ENCODE measurements at places on chromosomes 12 and 14.

GRCh38 chr14:31207287-31207754, 272 bp downstream of the HECTD1 start:
- no peak for DNase-seq

DNA sequence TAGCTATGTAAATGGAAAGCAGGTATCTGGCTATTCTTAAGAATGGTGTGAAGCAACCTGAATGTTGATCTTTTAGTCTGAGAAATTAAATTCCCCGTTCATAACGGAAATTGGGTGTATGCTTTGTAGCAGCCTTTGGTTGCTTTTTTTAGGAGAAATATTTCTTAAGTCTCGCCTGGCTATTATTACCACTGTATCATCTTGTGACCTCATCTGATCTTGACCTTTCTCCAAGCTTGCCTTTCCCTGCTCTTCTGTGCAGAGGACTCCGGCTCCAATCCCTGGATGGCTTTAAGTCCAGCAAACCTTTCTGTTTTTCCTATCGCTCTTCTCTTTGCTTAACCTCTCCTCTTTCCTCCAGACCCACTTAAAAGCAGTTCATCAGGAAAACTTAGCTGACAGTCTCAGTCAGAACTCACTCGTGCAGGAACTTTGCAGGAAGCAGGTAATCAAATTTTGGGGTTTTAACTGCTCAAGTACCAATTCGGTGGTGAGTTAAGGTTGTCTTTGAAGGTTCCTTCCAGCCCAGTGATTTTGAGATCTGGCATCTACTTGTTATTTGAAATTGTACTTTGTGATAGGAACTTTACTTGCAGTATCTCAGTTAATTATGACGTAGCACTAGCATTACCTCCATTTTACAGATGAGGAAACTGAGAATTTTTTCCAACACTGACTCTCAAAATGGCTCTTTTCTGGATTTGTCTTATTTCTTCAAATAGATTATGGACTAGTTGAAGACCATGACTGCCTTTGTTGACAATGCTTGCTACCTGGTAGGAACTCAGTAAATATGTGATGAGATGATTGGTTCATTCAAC, 14.1 kb downstream of the PPFIBP1 start:
- no peak for DNase-seq

DNA sequence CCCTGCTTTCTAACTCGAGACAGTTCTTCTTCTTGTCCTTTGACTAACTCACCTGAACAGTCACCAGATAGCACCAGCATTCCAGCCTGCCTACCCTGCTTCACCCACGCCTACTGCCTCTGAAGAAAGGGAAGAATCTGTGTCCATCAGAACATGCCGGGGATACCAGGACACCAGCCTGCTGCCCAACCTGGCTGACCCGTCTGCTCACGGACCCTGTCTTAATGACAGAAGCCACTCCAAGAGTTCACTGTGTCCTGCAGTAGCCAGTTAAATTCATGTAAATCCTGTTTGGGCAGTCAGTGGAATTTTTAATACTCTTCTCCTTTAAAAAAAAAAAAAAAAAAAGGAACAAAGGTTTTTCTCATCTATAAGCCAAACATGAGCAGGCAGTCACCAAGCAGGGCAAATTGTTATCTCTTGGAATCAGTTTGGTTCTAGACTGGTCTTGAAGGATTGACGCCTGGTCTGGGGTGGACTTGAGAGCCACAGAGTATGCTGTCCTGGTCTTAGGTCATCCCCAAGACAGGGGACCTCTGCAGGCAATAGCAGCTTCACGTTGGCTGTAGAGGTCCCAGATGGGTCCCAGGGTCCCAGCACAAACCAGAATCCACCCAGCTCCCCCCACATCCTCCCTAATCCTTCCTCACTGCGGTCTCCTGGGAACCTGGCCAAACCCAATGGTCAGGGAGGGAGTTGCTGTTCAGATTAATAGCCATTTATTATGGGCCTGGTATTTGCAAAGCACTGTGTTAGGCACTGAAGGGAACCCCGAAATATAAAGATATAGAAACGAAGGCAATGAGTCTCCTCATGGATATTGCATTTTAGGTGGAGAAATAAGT, 181.1 kb upstream of the HIF1A start:
- DNase-seq: no peak

- no peak for DNase-seq
Observed at GRCh38 chr14:36515105-36515593, 4.9 kb downstream of the NKX2-1 start.

GRCh38 chr12:104653730-104654664, 197.2 kb downstream of the CHST11 start:
- peak; percentile 26 for DNase-seq

- DNase-seq: no peak
Observed at GRCh38 chr12:118553856-118554504, 177.6 kb downstream of the SUDS3 start.

- DNase-seq: no peak
Observed at GRCh38 chr12:27841392-27841882, 61.4 kb upstream of the MANSC4 start.

DNA sequence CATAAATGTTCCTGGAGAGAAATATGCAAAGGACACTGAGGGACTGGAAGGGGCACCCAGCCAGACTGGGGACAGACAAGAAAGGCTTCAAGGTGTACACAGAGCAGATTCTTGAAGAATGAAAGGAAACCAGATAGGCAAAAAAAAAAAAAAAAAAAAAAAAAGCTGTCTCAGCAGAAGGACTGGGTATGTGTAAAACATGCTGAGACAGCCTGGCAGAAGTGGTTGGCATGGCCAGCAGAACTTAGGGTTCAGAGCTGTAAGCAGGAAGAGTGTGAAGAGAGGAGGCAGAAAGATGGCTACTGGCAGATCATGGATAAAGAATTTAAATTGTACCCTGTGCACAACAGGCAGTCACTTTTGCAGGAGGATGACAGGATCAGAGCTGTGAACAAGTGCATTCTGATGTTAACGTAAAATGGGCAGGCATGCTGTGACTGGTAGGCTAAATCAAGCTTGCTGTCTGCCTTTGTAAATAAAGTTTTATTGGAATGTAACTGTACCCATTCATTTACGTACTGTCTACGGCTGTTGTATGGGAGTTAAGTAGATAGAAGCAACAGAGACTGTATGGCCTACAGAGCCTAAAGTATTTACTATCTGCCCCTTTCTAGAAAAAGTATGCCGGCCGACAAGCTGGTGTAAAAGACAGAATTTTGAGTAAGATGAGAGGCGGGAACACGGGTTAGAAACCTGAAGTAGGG, 42.2 kb downstream of the UBR7 start:
- no peak for DNase-seq

GRCh38 chr12:93154753-93155480, 222.8 kb upstream of the NUDT4 start:
- DNase-seq: peak; percentile 26

- DNase-seq: no peak
Observed at GRCh38 chr12:13227191-13227590, 30.7 kb downstream of the EMP1 start.

DNA sequence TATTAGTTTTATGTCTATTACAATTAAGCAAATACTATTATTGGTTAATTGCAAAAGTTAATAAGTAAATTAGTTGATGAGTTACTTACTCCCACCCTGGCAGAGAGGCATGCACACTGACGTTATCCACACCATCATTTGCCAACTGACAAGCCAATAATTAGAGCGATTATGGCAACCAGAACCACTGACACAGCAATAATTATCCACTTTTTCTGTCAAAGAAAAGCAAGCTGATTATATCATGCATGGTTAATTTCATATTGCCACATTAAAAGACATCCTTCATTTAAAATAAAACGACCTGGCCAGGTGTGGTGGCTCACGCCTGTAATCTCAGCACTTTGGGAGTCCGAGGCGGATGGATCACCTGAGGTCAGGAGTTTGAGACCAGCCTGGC, 43.1 kb downstream of the STX2 start:
- DNase-seq: no peak

DNA sequence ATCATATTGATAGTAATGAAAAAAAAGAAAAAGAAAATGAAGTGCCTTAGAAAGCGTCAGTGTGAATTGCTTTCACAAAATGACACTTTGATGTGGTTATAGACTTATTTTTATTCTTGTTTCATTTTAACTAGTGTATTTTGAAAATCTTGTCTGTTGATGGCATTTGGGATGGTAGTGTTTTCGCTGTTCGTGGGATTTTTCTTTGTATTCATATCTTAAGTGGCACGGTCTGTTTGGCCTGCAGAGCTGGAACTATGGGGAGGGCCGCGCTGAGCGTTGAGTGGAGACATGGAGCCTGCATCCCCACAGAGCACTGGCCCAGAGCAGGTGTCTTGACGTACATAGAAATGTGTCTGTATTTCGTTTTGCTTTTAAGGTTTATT, 61.6 kb downstream of the WDR20 start:
- DNase-seq: no peak

GRCh38 chr14:67555518-67556090, 22.5 kb downstream of the PLEKHH1 start:
- DNase-seq: no peak

DNA sequence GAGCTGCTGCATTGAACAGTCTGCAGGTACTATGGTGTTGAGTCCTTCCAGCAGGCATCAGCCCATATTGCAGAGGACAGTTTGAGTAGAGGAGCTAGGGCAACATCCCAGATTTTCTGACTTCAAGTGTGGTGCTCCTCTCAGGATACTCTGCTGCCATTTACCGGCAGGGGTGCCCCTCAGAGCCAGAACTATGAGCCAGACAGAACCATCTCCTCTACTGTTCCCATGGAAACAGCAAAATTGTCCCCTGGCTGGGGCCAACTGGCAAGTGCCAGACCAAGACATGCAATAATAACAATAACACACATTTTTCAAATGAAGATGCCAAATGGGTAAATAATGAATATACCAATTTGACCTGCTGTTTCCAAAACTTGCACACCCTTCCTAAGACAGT, 102.9 kb downstream of the ADCK1 start:
- DNase-seq: no peak
